ENCODE measurements at places on chromosomes 1 and 21.

GRCh38 chr1:42239555-42239954, 75.0 kb upstream of the GUCA2A start:
- DNase-seq = no peak

- DNase-seq = no peak
These were observed 3.2 kb upstream of the MYOC start for GRCh38 chr1:171655746-171656116.

- DNase-seq = no peak
These were observed 302.5 kb downstream of the NEGR1 start for GRCh38 chr1:71979882-71980281.

GRCh38 chr1:115337276-115337632, 795 bp downstream of the NGF start:
- no peak for DNase-seq

DNA sequence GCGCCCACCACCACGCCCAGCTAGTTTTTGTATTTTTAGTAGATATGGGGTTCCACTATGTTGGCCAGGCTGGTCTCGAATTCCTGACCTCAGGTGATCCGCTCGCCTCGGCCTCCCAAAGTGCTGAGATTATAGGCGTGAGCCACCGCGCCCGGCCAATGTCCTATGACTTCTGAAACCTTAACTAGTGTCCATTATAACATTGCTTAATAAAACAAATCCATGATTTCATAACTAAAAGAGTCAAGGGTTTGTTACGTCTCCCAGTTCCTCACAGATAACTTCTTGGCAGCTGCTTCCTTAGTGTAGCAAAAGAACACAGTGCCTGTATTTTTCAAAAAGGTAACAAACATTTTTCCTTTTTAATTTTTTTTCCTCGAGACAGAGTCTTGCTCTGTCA, 53.6 kb downstream of the FBXO42 start:
- DNase-seq = no peak

DNA sequence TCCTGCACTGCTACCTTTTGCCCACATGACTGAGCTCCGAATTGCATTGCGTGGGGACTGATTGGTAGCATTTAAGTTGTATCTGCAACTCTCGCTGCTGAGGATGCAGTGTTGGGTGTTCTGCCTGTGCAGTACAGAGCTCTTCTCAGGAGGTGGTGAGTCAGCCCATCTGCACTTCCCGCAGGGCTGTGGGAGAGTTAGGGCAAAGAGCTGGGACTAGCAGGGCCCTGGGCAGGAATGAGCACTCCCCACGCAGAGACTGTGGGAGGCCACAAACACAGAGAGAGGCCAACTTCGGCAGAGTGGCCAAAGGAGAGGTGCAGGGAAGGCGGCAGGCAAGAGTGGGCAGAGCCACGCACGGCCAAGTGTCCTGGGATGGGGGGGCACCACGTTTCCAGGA, 244.7 kb downstream of the SIPA1L2 start:
- no peak for DNase-seq

GRCh38 chr1:36557041-36558000, 74.6 kb upstream of the CSF3R start:
- no peak for DNase-seq

- no peak for DNase-seq
These were observed 103.4 kb downstream of the COL24A1 start for GRCh38 chr1:86052948-86053698.

DNA sequence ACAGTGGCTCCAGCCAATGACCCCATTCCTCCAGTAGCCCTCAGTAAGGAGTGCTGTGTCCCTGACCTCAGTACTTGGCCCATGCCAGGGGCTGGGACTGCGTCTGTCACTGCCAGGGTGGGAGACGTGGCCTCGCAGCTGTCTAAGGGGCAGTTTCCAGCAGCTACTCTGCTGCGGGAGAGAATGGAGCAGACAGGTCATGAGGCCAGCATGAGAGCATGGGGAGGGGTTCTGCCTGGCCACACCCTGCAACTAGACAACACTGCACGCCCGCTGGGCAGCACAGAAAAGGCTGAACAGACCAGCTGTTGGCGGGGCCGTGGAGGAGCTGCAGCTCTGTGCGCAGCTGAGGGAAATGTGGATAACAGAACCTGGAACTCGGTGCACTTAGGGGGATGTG, 91.6 kb upstream of the COL6A1 start:
- DNase-seq = no peak

DNA sequence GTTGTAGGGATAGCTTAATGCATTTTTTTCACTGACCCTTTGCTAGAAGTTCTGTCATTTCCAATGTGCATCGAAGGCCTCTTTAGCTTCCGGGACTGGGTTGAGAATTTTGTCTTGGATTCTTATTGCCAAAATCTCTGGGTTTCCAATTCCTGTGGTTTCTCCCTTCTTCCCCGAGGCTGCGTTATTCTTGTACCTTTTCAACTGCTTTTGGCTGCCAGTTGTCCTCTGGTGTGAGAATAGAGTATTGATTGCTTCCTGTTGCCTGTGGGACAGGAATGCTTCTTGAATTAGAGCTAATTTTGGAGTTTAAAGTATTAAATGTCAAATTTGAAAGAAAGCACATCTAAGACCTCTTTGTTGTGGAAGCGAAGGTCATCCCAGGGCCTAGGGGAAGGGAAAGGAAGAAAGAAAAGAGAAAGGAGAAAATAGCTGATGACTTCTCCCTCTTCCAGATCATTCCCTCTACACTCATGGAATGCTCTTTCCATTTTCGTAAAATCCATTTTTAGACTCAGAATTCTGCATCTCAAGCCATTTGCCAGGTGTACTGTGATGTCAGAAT, 21.1 kb downstream of the HUNK start:
- DNase-seq = no peak

- no peak for DNase-seq
These were observed 203.2 kb downstream of the LTN1 start for GRCh38 chr21:28789523-28789922.

GRCh38 chr21:30345014-30345413, 3.4 kb downstream of the KRTAP23-1 start:
- DNase-seq = no peak

- DNase-seq = no peak
These were observed 378.1 kb upstream of the USP24 start for GRCh38 chr1:55593298-55593697.

GRCh38 chr1:170226767-170227166, 81.0 kb downstream of the NTMT2 start:
- DNase-seq = no peak

Measured in GM18507 (cell line).